HuH-7.5 (cell line): ENCODE measurements at places on chromosomes 3 and 15.
A peak's percentile ranks its signal among the peaks of the same experiment; 100 is the strongest.

DNA sequence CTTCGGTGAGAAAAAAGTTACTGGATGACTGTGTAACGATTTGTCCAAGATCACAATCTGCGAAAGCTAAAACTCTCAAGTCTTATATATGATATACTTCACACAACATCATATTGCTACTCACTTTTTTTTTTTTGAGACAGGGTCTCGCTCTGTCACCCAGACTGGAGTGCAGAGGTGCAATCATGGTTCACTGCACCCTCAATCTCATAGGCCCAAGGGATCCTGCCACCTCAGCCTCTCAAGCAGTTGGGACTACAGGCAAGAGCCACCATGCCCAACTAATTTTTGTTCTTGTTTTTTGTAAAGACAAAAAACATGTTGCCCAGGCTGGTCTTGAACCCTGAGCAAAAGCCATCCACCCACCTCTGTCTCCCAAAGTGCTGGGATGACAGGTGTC is 5.4 kb upstream of the ATP13A4 start:
- no peak for DNase-seq

DNA sequence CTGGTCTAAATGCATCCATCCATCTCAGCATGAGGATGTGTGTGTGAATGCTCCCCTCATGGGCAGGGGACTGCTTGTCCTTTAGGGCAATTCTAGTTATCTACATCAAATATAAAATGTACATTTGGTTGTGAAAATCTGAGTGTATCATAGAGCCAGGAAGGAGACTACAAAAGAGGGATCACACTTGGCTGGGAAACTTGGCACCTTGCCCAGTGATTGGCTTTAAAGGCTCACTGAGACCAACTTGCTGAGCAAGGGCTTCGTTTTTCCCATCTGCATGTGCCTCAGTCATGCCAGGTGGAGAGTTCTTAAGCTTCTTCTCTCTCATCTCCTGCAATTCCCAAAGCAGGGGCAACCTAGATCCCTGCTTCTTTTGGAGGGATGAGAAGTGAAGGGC is 5.2 kb downstream of the CAPN3 start:
- DNase-seq: no peak

DNA sequence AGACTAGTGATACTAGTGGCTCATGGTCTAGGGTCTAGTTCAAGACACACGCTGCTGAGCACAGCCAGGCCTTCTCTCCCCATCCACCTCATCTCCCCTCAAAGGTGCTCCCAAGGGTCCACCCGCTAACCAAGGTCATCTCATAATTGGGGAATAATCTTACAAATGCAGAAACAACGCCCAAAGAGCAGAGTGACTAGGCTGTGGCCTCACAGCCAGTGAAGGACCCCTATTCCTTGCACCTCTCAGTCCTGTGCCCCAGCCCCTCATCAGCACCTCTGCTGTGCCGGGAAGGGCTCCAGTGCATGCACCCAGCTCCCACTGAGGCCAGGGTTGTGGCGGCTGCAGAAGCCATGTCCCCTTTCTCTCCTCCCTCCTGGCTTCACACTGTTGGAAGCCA is 286.9 kb downstream of the UACA start:
- no peak for DNase-seq

- no peak for DNase-seq
These were observed 655.2 kb downstream of the DIPK2A start for GRCh38 chr3:144626835-144627234.

DNA sequence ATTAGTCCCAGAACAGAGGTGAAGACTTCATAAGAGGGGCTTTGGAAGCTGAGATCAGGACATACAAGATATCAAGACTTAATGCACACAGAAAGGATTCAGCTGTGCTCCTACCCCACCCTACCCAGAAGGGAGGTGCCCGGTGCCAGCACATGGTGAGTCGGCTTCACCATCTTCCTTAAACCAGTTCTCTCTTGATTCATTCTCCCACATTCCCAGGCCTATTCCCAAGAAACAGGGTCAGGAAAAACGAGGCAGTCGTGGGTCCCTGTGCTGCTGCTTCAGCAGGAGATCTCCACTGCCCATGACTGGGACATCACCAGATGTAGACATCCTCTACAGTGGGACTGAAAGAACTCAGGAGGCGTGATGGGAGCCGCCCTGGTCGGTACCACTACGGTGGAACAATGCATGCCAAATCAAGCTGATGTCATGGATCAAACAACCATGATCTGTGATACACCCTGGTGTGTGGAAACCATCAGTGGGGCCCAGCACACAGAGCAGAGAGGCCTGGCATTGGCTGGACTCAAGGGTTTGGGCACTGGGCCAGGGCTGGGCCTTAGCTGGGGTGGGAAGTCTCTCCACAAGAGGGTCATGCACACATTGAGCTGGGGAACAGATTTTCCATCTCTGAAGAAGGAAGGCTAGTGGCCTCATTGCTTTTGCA is 41.9 kb downstream of the CCDC12 start:
- no peak for DNase-seq

- DNase-seq: no peak
These were observed 356.0 kb downstream of the SHQ1 start for GRCh38 chr3:72492240-72492639.

GRCh38 chr3:52250122-52250521 is 4.6 kb downstream of the PPM1M start:
- DNase-seq: no peak

DNA sequence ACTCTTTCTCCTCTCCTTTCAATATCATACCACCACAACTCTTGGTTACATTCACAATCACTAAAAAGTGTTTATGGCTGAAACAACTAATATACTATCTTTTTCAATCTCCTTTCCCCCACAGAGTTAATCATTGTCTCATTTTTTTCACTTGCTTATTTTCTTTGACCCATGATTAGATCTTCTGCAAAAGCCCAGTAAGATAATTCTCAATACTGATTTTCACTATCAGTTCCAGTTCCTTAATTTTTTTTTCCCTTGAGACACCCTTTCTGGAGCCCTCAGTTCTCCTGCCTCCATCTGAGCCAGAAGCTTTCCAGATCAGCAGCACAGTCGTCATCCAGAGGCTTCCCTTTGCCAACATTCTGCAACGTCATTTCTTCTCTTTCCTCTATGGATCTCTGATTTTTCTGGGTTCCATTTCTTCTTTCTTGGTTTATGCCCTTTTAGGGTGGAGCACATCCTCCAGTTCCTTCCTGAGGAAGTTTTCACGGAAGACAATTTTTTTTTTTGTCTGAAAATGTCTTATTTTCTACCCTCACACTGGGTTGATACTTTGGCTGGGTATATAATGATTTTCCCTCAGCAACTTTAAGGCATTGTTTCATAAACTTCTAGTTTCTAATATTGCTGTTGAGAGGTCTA is 88.7 kb upstream of the C15orf39 start:
- no peak for DNase-seq

GRCh38 chr3:148175214-148175613 is 522.5 kb upstream of the AGTR1 start:
- DNase-seq: no peak

- DNase-seq: no peak
These were observed 103.9 kb upstream of the UBP1 start for GRCh38 chr3:33544126-33544525.

GRCh38 chr3:190051641-190052040 is 69.1 kb downstream of the P3H2 start:
- no peak for DNase-seq

GRCh38 chr3:160676547-160677303 is at the start of gene ARL14:
Gene ARL14, plus strand, starts transcription at chr3:160677160. Its CDS starts 187 bp downstream, at chr3:160677347.
- no peak for DNase-seq

- no peak for DNase-seq
These were observed 161.0 kb upstream of the ADAMTS9 start for GRCh38 chr3:64848822-64849221.

- DNase-seq: peak; percentile 30
These were observed 1.0 kb downstream of the TMCC1 start for GRCh38 chr3:129892486-129892856.
